Stimulated activated CD8-positive, alpha-beta memory T cell treated with anti-CD3 and anti-CD28 coated beads, Interleukin-2, amount 100 ng/mL, for 48 hours (primary cell): ENCODE measurements at places on chromosomes 7 and 10.

DNA sequence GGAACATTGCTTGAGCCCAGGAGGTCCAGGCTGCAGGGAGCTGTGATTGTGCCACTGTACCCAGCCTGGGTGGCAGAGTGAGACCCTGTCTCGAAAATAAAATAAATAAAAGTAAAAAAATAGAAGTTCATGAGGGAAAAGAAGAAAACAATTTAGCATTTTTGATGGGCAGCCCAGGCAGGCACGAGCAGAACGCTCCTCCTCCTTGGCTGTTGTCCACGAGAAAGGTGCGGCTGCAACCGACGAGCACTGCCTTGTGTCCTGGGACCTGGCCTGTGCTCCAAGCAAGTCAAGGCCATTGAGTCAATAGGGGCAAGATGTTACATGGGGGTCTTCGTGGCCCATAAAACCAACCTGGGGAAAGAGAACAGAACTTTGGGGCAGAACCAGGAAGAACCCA is 25.6 kb downstream of the EBF3 start:
- DNase-seq, result no peak

DNA sequence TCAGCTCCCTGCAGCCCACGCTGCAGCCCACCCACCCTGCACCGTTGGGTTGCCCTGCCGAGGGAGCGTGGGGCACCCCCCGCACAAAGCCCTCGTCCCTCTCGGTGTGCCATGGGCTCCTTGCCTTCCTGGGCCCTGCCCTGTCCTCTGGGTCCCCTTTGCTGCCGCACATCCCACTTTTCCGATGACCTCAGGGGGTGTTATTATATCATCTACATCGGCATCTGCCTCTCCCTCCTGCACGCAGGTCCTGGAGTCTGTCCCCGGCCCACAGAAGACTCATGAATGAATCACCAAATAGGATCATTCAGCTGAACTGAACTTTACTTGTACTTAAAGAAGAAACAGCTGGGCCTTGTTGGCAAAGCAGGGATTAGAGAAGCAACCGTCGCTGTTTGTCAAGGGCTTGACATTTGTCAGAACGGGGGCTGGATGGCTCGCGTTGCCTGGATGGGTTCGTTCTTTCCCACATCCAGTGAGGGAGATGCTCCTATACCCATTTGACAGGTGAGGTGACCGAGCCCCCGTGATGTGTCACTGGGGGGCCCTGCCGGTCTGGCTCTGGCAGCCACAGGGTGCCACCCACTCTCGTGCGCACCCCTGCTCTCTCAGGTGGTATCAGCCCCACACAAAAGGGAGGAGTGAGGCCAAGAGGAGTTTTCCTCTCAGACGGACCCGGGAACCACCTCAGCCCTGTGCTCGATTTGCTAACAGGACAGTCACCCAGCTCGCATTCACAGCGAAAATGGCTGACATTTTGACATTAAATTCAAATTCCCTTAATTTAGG is 58.6 kb upstream of the EBF3 start:
- no peak for DNase-seq

DNA sequence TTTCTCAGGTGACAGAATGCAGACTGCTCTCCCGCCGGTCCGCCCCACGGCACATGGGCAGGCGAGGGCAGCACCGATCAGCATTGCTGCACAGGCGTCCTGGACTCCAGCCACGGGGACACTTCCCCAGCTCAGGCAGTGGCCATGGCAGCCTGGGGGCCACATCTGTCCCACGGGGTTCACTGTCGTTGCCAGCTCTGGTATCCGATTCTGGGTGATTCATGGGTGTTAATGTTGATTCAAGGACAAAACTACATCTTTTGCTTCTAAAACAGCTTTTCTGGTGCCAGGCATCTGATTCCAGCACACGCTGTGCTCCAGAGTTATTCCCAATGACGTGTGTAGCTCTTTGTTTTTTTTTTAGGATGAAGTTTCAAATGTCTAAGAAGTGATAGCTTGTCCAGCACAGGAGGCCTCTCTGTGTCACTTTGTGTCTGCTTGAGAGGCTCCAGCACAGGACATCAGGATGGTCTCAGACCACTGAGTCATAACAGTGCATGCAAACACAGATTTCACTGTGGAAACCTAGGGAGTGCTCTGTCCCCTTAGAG is 218.0 kb downstream of the WDR37 start:
- no peak for DNase-seq

GRCh38 chr7:134400859-134401258 is 58.0 kb downstream of the AKR1B1 start:
- DNase-seq, result no peak

DNA sequence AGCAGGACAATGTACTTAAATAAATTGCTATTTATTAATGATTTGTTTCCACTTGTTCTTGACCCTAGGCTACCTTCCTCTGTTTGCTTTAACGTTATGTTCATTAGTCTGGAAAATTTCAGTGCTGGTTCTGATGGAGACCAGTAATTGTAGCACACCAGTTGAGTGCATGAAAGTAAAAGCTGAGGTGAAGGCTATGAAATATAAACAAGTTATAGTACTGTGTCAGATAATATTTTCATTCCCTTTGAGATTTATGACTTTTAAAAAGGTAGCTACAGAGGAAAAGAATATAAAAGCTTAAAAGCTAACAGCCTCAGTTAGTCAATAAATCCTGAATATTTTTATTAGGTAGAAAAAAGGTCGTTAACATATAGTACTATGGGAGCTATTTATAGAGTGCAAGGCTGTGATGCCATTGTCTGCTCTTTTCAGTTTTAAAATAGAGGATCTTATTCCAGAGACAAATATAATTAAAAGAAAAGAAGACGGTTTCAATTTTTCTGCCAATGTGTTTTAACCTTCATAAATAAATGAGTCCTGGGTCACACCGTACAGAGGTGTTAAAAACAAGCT is 351.8 kb upstream of the ETV1 start:
- DNase-seq, result no peak

DNA sequence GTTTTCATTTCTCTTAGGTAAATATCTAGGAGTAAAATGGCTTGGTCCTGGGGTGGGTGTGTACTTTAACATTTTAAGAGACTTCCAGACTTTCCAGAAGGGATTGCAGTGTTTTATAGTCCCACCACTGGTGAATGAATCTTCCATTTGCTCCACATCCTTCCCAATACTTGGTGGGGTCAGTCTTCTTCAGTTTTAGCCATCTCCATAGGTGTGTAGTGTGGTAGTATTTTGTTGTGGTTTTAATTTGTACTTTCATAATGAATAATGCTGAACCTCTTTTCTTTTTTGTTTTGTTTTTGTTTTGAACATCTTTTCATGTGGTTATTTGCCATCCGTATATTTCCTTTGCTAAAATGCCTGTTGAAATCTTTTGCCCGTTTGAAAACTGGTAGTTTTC is 86.4 kb downstream of the ANKRD61 start:
- DNase-seq, result no peak

- DNase-seq, result no peak
These were observed 4.9 kb upstream of the MEST start for GRCh38 chr7:130486954-130487436.

- no peak for DNase-seq
These were observed 159.2 kb downstream of the PRKG1 start for GRCh38 chr10:51233337-51234100.

- DNase-seq, result no peak
These were observed 43.8 kb downstream of the DENND2A start for GRCh38 chr7:140596519-140597427.

- DNase-seq, result no peak
These were observed 41.5 kb downstream of the ASB4 start for GRCh38 chr7:95527033-95527775.

DNA sequence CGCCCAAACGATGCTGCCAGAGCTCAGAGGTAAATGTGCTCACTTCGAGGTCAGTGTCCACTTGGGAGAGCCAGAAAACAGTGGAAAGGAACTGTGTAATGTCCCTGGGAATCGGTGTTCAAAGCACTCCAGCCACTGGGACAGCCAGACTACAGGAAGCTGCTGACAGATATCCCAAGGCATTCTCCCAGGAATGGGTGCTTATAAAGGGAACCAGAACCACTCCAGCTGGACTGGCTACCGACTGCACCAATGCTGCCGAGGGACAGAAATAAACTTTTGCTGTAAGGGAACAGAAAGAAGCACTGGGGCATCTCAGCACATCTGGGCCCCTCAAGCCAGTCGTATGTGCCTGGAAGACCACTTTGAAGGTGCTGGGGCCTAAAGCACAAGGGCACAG is 76.7 kb downstream of the ATXN7L1 start:
- DNase-seq, result no peak

DNA sequence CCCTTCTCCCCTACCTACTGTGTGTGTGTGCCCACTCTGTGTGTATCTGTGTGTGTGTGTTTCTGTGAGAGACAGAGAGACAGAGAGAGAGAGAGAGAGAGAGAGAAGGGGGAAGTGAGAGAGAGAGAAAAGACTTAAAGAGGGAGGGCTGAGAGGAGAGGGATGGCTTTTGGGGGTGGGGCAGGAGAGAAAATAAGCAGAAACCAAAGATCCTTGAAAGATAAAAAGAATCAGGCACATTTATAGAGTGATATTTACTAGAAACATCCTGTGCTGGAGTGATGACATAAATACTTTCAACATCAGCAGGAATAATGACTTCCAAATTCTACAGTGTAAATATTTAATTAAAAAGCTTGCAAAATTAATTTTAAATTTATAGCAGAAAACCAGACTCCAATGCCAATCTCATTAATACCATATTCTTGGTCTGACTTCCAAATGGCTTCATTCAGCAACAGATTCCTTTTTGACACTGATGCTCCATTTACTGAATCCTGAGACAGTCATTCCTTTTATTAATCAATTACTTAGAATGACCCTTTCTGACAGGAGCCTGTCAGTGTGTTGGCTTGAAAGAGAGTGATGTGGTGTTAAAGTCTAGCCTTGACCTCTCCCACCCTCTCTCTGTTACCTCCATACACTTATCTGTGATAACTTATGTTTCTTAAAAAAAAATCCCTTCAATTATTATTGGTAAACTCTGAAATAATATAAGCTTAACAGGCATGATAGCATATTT is 41.7 kb upstream of the WNT2 start:
- no peak for DNase-seq

DNA sequence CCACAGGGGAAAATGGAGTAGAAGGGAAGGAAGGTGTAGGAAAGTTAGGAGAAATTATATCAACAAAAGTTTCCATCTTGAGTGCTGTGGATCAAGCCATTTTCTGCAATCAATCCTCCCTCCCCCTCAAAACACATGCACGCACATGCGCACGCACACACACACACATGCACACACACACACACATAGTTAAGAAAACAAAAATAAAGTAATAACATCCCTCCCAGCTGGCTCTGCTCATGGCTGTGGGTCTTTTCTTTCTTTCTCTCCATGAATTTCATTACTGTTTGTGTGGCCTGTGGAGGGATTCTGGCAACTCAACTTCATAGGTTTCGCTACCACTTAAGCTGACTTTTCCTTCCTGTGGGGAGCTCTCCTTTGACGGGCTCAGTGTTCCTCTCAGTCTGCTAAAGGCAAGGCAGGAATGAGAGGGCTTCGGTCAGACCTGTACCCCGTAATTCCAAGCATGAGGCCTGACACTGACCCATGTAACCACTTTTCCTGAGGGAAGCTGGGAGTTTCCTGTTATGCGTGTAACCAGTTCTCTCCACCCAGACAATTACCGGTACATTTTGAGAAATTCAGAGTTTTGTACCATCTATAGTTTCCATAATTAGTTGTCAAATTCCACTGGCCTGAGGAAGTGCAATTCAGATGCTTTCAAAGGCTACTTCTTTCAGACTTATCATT is 79.8 kb downstream of the ZNF92 start:
- no peak for DNase-seq
